Foreskin fibroblast (primary cell): ENCODE measurements at places on chromosomes 5 and 9.

DNA sequence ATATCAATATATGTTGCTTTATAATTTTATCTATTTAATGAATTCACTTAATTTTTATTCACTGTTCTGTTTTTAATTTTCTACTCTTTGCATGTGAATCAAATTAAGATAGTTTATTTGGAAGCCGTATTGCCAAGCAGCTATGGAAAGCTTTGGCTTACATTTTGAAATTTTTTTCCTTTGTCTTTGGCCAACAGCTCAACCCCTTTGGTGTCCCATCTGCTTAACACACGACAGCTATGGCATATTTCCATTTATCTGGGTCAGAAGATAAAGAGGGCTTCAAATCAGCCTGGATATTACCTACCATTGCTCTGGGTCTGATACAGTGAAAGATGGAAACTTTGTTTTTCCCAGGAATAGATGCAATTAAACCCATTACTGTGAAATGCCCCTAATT is 201.0 kb downstream of the WDR70 start:
- DNase-seq = no peak

DNA sequence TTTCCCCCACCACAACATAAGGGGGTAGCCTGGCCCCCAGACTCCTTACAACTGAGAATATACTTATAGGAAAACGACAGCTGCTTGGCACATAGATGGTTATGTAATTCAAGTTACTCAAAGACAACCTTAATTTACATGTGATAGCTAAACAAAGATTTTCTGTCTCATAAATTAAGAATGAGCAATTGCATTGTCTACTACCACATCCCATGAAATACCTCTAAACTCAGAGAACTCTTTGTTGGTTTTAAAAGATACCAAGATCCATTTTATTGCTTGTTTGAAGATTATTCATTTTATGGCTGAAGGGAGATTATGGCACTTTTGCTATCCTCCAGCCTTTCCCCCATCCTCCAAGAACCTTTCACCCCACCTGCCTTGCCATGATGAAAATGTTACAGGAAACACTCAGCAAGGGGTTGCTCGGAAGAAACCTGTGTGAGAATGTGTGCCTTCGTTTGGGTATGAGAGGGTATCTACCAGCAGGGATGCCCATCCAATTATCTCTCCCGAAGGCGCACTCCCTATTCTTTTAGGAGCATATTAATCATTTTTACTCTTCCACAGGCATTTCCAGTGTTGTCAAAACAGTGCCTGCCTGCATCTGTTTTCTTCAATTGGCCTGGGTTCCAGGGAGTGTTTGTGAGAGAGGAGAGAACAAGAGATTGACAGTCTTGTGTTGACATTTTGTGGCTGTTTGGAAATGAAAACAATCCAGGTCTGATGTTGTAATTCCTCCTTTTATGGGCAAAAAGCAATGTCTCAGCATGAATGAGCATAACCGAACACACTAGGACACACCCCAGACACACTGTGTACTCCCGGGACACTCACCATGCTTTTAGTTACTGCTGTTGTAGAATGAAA is 208.0 kb upstream of the ANKRD55 start:
- peak; percentile 65 for DNase-seq

GRCh38 chr5:9932770-9933169 is 302.6 kb upstream of the TAS2R1 start:
- DNase-seq = peak; percentile 62

- peak; percentile 34 for DNase-seq
Measured at GRCh38 chr9:112334432-112334841, 1.0 kb upstream of the PTBP3 start.

DNA sequence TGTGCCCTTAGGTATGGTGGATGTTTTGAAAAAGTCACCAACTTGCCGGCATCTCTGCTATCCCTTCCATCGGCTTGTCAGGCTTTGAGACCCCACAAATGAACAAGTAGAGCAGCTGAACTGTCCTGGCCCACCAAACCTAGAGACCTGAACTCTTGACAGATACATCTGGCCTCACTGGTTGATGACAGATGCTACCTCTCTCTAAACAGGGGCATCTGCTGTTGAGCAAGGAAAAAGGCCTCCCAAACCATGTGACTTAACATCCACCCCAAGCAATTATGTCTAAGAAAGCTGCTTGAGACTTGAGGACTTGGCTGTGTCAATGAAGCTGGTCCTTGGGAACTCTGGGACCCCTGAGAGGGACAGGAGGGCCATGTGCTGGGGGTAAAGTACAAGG is 2.3 kb downstream of the CCNI2 start:
- DNase-seq = no peak

DNA sequence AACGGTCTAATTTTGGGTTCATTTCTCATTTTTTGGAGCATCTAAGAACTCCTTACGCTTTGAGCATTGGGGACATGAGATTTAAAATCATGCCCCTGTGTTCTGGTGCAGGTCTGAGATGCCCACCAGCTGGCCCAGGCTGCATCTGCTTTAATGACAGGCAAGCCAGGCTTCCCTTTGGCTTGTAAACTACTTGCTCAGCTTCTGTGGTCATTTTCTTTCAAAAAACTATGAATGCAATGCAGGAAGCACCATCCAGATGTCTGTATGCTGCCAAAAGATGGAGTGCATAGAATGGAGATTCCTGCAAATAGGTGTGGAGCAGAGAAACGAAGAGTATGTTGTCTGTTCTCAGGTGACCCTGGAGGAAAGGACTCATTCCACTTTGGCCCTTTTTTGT is 399.9 kb upstream of the ADAMTSL1 start:
- no peak for DNase-seq

DNA sequence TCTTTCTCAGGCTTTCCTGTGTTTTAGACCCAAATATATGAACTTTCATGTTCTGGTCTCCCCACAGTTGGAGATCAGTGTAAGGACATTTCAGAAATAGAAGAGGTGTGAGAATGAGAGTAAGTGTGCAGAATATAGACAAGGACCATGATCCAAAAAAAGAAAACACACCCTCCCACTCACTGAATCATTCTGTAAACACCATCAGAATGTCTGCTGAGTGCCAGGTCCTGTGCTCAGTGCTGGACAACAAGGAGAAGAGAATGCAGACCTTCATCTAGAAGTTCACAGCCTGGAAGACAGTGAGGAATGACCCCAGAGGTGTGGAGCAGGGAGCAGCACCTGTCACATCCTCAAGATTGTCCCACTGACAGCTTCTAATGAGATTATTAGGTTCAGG is 19.1 kb upstream of the SH3RF2 start:
- no peak for DNase-seq

DNA sequence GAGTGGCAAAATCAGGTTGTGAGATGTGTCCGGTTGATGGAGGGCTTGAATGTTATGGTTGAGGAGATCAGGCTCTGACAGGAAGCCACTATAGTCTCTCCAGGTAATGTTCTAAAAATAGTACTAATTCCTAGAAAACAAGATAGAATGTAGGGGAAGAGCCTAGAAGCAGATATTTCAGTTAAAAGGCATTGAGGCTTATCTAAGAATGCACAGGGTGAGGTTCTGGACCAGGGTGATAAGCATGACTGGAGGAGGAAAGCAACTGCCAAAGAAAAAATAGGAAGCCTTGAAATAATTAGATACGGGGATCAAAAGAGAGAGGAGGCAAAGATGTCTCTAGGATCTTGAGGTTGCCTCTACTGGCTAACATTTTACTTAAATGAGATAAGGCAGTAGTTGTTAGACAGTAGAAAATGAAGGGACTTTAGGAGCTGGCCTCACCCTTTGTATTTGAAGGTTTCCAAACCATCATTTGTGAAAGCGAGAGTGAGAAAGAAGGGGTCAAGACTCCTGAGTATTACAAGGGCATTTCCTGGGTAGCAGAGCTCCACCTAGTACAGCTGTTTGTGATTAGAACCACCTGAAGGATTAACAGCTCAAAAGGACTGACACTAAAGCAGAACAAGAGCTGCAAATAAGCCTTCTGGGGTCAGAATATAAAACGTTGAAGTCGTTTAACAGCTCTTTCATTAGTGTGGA is 15.4 kb upstream of the ARL15 start:
- DNase-seq = peak; percentile 26

DNA sequence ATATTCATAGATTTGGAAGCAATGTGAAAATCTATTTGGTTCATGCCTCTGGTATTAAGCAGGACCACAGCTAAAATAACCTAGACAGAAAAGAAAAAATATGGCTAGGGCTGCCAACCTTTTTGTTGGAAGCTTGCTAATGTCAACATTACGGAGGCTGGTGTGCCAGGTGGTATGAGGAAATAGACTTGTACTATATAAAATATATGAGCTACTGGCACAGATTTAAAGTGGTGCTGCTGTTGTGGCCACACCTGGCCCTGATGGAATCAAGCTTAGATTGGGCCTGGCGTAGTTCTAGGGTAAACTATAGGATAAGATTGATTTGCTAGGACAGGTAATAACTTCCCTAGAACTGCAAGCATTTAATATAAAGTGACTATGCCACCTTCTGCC is 10.6 kb upstream of the PARP8 start:
- DNase-seq = no peak
